ENCODE measurements at places on chromosomes 4 and X. TPM values are rescaled to one million over a fixed set of nuclear protein-coding genes. Genes with fewer than 3 reads are reported as not detected.

BOD1L1 gene
- 37.8 TPM for total RNA-seq

SUPT20HL1 gene
- not detected for total RNA-seq

FHDC1 gene
- 6.4 TPM for total RNA-seq

DNA sequence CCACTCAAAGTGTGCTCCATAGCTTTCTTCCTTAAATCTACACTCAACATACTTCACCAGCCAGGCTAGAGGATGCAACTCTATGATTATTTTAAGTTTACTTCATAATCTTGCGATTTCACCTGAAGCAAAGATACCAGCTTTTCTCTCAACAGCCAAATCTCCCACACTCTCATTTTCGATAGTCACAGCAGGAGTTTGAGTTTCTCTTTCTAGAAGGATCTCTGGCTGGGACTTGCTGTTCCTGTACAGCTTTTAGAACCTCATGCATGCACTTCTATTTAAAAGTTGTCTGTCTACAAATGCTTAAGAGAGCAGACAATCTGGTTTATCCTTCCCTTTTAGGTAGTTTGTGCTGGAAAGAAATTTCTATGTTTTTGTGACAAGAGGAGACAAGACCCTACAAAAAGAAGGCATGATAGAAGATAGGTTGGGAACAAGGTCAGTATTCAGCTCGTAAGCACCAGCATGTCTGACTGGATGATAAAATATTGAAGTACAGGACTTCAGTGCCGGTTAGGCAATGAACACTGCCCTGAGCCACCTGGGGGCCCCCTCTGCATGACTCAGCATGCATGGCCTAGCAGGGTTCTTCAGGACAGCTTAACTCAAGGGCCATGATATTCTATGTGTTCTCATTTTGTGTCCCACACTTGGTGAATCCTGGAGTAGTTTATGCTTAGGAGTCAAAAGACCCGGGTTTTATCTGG is 65.6 kb downstream of the ATXN3L start:
- no peak for DNase-seq
- no peaks in the 10 kb centered on the region for H3K36me3 ChIP-seq
- no peak overlapping the region for H3K27ac ChIP-seq
- no peaks in the 10 kb centered on the region for H3K27me3 ChIP-seq

DNA sequence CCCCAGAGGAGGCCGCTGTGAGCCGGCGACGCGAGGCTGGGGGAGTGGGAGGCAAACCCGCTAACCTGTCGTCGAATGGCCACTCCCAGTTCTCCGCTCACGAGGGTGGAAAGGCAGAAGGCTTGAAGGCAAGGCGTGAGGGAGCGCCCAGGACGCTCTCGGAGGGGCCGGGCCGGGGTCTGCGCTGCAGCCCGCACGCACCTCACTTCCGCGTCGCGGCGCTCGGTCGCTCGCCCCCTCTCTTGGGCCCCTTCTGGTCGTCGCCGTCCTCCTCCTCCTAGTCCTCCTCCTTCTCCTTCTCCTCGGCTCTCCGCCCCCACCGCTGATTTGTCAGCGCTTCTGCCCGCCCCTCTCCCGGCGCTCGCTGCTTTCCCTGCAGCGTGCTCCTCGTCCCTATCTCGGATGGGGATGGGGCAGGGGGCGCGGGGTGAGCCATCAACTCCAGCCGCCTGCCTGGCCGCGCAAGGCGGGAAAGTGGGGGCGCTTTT is at the start of gene SNCA:
TSS of gene SNCA (minus strand) at position 265 of the 488 bp plus-strand sequence. CDS start 1,494 bp downstream, outside the sequence.
- H3K27me3 ChIP-seq: no peaks in the 10 kb centered on the region
- peak within 1 kb of the TSS; percentile 50 for H3K4me3 ChIP-seq
- peak; percentile 91 for DNase-seq
- H3K4me1 ChIP-seq: no peaks in the 10 kb centered on the region
- peak within 1 kb of the TSS; percentile 59 for H3K27ac ChIP-seq

DNA sequence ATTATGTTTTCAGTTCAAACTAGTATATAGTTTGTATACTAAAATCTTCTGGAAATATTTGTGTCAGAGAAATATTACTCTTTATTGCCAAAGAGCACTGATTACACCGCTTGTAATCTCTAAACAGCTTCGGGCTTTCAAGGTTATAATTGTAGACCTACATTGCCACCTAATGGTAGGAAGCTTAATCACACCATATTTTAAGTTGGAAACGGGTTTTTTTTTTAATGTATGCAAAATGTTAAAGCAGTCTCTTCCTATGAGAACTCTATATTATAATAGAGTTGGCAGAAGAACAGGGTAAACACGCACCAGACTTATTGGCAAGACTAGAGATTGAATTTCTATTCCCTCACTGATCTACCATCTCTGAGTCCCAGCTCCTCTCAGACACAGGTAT is 19.5 kb upstream of the NFXL1 start:
- no peaks in the 10 kb centered on the region for H3K4me1 ChIP-seq
- no peaks in the 10 kb centered on the region for H3K36me3 ChIP-seq
- H3K4me3 ChIP-seq: no peak overlapping the region
- DNase-seq: no peak

DNA sequence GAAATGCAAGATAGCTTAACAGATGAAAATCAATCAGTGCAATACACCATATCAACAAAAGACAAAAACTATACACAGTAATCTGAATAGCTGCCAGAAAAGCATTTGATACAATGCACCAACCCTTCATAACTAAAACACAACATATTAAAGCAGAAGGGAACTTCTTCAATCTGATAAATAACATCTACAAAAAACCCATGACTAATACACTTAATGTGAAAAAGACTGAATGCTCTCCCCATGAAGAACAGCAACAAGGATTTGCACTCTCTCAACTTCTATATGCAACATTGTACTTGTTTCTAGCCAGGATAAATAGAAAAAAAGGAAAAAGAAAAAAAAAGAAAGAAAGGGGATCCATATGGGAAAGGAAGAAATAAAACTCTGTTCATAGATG is 139.7 kb downstream of the RBM47 start:
- no peaks in the 10 kb centered on the region for H3K4me1 ChIP-seq
- no peak overlapping the region for H3K4me3 ChIP-seq

DNA sequence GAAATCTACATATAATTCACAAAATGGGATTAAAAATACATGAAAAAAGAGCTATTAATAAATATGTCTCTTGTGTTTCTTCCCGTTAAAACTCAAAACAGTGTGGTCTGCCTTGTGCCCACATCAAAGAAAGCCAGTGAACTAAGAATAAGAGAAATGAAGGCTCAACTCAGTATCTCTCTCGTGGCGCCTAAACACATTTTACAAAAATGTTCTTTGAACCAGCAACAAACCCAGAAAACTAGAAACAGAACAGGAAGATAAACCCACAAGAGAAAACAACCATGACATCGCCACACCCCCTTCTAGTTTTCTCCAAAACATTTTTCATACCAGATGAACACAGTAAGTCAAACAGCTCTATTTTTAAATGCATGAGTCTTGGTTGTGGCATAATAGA is 130.1 kb downstream of the DCHS2 start:
- H3K4me3 ChIP-seq: no peak overlapping the region
- no peaks in the 10 kb centered on the region for H3K36me3 ChIP-seq

DNA sequence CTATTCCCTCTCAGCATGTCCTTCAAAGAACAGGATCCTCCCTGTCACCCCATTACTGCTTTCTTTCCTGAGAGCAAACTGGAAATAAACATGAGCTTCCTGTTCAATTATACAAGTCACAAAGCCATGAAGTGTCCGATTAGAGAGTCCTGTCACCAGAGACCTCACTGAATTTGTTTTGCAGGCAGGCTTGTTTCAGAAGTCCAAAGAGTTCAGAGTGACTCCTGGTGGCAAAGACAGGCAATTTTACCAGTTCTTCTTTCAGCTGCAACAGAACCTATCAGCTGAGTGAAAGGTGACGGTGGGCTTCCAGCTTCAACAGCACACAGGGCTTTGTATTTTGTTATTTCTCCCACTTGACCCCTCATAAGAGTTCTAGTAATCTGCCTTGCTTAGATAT is 6.4 kb downstream of the ELK1 start:
- H3K4me3 ChIP-seq: no peak overlapping the region
- no peaks in the 10 kb centered on the region for H3K27me3 ChIP-seq
- no peak for DNase-seq
- no peak overlapping the region for H3K27ac ChIP-seq
- no peaks in the 10 kb centered on the region for H3K36me3 ChIP-seq

- H3K4me3 ChIP-seq: no peak overlapping the region
- no peaks in the 10 kb centered on the region for H3K36me3 ChIP-seq
- H3K27me3 ChIP-seq: no peaks in the 10 kb centered on the region
- H3K27ac ChIP-seq: no peak overlapping the region
- no peak for DNase-seq
These were observed 52.1 kb downstream of the SPIN3 start for GRCh38 chrX:56943264-56943663.

DNA sequence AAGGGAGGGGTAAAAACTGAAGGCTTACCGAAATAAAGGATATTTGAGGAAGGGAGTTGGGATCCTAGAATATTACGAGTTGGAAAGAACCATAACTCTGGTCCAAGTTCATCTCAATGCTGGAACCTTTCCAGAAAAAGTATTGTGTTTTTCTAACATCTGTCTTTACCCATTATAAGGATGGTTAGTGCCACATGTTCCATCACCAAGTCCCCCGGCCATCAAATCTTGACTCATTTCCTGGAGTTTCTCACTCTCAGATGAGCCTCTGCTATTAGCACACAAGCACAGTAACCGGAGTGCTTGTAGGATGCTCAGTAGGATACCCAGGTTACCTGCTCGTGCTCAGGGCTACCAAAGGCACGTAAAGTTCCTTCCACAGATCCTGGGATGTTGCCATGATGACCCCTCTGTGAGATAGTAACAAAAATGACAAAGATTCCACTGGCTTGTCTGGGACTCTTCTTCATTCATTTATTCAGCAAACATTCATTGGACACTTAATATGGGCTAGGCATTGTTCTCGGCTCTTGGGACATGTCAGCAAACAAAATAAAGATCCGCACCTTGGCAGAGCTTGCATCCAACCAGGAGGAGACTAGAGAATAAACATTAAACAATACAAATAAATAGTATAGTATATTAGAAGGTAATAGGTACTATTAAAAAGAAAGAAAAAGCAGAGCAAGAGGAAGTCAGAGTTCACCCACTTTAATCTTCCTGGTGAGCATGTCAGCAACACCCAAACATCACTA is 36.3 kb downstream of the PKD2 start:
- H3K27me3 ChIP-seq: no peaks in the 10 kb centered on the region
- H3K4me1 ChIP-seq: peaks cover 23% of the 10 kb centered on the region
- peak overlapping the region; percentile 37 for H3K27ac ChIP-seq
